ENCODE measurements at places on chromosomes 7 and 10.

DNA sequence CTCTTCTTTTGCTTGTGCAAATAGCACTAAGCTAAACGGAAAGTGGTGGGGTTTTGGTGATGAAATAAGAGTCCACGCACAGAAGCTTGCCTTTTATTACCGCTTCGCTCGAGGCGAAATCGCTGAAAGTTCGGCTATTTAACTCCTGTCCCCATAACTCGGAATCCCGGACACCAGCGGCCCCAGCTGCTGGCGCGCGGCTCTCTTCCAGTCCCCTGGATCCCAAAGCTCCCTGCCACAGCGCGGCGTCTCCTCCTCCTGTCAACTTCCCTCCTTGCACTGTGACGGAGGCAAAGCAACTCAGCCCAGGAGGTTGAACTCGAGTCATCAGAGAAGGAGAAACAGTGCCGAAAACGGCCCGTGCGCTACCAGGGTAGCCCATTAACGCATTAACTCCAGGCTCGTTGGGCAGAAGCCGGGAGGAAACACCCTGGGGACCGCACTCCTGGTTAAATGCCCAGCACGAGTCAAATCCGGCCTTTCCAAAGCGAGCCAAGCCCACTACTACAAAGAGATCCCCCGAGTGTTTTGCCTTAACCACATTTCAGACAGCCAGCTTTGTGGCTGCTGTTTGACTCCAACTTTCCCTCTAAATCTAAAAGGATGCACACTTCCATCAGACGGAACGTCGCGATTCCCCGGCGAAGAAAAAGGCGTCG, 1.3 kb downstream of the SEMA3D start:
- peak; percentile 3 for DNase-seq

- no peak for DNase-seq
Measured at GRCh38 chr10:50335397-50335796, 84.1 kb upstream of the ASAH2 start.

DNA sequence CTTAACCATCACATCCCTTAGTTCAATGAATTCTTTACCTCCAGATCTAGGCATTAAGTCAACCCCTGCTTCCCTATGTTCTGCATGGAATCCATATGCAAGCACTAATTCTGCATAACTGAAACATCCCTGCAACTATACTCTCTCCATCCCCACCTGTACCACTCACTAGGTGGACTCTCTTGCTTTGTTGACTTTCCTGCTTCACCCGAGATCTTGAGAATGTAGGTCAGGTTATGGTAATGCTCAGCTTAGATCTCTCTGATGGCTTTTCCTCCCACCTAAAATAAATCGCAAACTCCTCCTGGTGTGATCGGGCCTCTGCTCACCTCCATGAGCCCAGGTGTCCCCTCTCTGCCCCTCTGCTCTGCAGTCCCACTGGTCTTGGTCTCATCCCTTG, 92.4 kb upstream of the ADAM12 start:
- DNase-seq = no peak

DNA sequence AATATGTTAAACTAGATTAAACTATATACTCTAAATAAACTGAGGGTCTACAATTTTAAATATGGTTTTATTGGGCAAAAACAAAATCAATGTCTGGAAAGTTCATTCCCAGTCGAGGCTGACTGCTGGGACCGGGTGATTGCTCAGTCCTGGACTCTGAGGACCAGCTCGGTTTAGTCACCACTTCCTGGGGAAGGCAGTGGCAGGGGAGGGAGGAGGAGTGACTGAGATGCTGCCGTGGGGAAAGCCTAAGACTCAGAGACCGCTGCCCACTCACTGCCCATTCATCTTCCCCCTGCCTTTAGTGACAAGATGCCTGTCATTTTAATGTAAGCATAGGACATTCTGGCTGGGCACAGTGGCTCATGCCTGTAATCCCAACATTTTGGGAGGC, 29.0 kb downstream of the ATOH7 start:
- no peak for DNase-seq

- DNase-seq = no peak
Measured at GRCh38 chr7:117072620-117073118, 119.4 kb downstream of the ST7 start.

DNA sequence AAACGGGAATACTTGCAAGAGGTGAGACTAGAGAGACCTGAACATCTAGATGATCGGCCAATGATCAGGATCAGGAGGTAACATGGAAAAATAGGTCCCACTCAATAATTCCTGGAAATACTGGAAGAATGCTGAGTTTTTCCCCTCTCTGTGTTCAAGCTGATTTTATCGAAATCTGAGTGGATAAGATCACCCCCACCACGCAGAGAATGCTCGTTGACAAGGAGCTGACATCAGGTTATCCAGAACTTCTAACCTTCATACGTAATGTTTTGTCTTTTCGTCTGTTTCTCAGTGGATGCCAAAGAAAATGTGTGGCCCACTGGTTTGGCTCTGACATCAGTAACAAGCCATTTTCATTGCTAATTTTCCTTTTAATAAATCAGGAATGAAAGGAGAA, 58.5 kb upstream of the MKX start:
- no peak for DNase-seq

- DNase-seq = no peak
Measured at GRCh38 chr7:135248546-135248945, 14.9 kb downstream of the STRA8 start.

GRCh38 chr7:22871661-22872060, 49.0 kb upstream of the TOMM7 start:
- no peak for DNase-seq

DNA sequence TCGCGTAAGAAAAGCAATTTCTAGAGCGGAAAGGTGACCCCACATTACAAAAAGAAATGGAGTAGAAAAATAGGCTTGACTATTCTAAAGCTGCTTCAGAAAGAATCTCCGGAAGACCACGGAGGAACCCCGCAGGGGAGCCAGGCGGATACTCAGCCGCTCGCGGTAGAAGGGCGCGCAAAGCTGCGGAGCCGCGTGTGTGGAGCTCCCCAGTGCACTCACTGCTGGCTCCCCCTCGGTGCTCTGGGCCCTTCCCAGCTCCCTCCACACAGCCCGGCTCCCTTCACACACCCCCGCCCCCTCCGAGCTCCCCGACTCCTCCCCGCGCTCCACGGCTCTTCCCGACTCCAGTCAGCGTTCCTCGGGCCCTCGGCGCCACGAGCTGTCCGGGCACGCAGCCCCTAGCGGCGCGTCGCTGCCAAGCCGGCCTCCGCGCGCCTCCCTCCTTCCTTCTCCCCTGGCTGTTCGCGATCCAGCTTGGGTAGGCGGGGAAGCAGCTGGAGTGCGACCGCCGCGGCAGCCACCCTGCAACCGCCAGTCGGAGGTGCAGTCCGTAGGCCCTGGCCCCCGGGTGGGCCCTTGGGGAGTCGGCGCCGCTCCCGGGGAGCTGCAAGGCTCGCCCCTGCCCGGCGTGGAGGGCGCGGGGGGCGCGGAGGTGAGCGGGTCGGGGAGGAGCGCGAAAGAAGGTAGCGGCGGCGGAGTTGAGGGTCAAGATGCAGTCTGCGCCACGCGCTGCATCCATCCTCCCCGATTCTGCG, at the start of gene STEAP2:
Gene STEAP2, plus strand, starts transcription at position 350 of the 758 bp plus-strand sequence. CDS start 13,343 bp downstream, outside the sequence.
- DNase-seq = peak; percentile 19

- DNase-seq = no peak
Measured at GRCh38 chr10:79336276-79336675, 11.0 kb upstream of the PPIF start.

DNA sequence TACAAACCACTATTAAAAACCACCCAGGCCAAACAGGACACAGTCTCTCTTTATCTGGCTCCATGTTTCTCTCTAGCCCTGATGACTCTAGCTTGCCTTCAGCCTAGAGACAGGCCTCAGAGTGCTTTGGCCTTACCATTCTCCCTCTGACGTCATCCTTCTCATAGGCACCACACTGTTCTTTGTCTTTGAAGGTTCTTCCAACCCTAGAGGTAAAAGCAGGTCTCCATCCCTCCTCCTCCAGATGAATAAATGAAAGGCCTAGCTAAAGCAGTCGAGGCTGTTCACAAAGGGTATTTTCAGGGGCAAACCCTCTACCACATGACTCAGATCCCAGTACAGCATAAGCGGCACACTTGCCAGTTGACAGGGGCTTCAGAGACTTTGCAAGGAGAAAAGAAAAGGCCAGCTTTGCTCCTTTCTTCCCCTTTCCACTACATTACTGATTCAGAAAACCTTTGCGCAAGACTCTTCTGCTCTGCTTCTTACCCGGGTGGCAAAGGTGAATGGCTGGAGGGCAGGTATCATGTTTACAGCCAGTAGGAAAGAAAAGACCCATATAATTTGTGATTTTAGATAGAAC, 14.8 kb downstream of the NFE2L3 start:
- no peak for DNase-seq

- DNase-seq = no peak
Measured at GRCh38 chr7:92874567-92874966, 38.2 kb upstream of the CDK6 start.

DNA sequence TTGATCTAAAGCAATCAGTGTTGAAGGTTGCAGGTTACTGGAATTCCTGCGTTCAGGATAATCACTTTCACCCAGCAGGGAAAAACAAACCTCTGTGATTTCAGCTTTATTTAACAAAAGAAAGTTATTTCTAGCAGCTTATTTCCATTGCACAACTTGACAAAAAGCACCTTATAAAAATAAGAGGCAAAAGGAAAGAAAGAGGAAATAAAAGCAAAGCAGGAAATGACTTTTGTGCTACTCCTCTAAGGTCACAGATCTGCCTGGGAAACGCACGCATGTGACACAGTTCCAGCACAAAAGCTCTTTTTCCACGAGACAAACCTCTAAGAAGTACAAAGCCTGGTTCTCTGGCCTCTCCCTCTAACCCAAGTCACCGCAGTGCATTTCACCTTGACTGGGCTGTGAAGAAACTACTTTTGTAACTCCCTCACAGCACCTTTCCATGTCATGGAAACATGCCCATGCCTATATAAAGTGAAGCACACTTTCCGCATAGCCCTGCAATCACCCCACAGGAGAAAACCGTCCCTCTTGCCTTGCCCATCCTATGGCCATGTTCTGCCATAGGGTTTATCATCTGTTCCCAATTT, 870 bp downstream of the ANK3 start:
- DNase-seq = no peak

DNA sequence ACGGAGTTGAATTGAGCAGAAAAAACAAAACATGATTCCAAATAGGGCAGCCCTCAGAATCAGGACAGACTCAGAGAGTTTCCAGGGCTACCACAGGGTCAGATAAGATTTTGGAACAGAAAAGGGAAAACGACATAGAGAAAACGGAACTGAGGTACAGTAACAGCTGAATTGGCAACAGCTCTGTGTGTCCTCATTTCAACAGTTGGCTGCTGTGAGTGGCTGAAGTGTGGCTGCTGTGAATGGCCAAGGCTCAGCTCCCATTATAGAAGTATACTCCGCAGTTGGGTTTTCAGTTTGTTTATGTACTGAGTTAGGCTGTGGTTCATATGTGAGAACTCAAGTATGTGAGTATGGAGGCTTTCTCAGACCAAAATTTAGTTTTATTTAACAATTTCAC, 32.0 kb downstream of the ANTXRL start:
- no peak for DNase-seq

DNA sequence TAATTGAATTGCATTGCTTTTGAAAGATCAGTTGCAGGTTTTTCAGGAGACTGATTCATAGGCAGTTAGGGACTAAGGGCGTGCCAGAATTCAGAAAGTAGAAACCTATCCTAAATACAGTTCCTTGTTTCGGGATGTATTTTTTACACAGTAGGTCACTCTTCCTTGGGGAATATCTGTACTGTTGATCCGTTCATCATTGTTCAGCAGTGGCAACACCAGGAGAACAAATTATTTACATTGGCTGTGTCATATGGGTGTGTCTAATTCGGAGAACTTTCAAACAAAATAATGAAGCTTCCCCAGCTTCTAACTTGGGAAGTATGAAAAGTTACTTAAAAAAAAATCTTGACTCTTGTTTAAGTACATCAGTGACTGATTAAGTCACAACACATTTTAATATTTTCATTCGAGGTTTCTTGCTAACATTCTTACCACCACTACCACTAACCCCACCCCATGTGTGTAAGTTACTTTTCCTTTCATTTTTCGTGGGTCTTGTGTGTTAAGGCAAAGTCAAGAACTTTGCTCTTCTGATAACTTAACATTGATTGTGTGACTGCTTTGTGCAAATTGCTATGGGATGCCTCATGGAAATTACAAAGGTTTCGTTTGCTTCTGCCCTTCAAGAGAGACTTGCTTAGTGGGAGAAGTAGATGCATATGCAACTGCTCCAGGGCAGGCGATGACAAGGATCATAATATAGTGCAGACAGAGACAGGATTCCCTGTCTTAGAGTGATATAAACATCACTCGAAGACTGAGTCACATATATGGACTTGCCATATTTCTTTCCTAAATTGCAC, 43.8 kb upstream of the RPA3 start:
- DNase-seq = no peak

DNA sequence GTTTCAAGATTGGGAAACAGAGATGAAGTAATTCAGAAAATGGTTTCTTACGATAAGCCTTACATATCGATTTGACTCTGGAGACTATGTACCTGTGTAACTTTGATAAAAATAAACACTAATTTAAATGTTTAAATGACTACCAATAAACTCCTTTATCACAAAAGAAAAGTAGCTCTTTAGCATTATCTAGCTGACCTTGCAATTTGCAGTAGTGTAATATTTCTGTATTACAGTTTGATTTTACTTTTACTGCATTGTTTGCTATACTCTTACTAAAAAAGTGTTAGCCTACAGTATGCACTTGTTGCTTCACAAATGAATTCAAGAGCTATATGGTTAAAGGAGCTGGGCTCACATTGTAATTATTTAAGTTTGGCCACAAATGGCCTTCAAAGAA, 77.8 kb upstream of the ZNF804B start:
- no peak for DNase-seq

DNA sequence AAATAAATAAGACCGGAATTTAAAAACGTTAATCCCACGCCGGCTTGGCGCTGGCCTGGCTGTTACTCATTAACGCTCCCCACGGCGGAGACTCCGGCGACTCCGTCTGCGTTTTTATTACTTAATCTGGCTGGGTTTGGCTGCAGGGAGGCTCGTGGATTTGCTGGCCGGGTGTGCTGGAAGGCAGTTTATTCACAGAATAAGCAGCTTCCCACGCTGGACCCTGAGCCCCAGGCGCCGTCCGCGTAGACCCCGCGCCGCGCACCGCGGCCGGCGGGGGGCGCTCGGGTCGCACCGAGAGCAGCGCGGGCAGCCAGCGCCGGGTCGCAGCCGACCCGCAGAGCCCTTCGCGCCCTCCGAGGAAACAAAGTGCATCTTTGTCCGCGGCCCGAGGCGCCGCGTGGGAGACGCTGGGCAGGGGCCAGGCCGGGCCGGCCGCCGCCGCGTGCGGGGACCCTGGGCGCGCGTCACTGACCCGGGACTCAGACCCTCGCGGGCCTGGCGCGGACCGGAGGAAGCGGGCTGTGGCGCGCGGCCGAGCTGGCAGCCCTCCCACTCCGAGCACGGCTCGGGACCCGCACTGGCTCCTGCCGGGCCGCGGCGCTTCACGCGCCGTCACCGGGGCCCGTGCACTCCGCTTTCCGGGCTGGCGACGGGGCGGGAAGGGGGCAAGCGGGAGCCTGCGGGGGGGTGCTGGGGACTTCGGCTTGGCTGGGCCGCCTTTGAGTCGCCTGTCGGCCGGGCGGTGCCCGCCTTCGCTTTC, 587 bp upstream of the GRK5 start:
- DNase-seq = peak; percentile 82

All from memory B cell (primary cell).